ENCODE measurements at places on chromosomes 16 and 17. TPM values are rescaled to one million over a fixed set of nuclear protein-coding genes. Genes with fewer than 3 reads are reported as not detected.

The AFMID gene
- total RNA-seq = 19.2 TPM

The KCNH4 gene
- not detected for total RNA-seq

The POLG2 gene
- total RNA-seq = 4.7 TPM

The SMYD4 gene
- 5.7 TPM for total RNA-seq

The PLEKHH3 gene
- 49.6 TPM for total RNA-seq

The ZFP3 gene
- 1.8 TPM for total RNA-seq

The ATAD5 gene
- 3.8 TPM for total RNA-seq

The XYLT1 gene
- total RNA-seq = 11.0 TPM

The E4F1 gene
- 10.7 TPM for total RNA-seq

The PRSS21 gene
- total RNA-seq = 6.9 TPM

The ZNF23 gene
- 3.9 TPM for total RNA-seq

The AOC3 gene
- total RNA-seq = 5.7 TPM

The CRYM gene
- 5.1 TPM for total RNA-seq

The FSCN2 gene
- 0.76 TPM for total RNA-seq

The SMTNL2 gene
- 0.56 TPM for total RNA-seq

The GAST gene
- total RNA-seq = not detected

The CIBAR2 gene
- total RNA-seq = not detected

The CORO1A gene
- 9.0 TPM for total RNA-seq

The CNTNAP1 gene
- 1.3 TPM for total RNA-seq

The KRT9 gene
- 0.16 TPM for total RNA-seq

The CEP131 gene
- 2.7 TPM for total RNA-seq

The ZNF319 gene
- 5.1 TPM for total RNA-seq

The SLC12A3 gene
- not detected for total RNA-seq

The BAIAP3 gene
- total RNA-seq = 2.0 TPM

The ADAD2 gene
- total RNA-seq = 1.1 TPM

The SLC6A4 gene
- 1.5 TPM for total RNA-seq

The PYY gene
- not detected for total RNA-seq

The NME2 gene
- 683 TPM for total RNA-seq

The SLC26A11 gene
- total RNA-seq = 7.2 TPM

The BAHCC1 gene
- total RNA-seq = 4.2 TPM

The LHX1 gene
- not detected for total RNA-seq

The TNFRSF17 gene
- total RNA-seq = 0.24 TPM

The AGRP gene
- not detected for total RNA-seq

The ETV4 gene
- total RNA-seq = 5.7 TPM

The BEAN1 gene
- total RNA-seq = 0.92 TPM

The NAGS gene
- total RNA-seq = 2.4 TPM

The KRT39 gene
- total RNA-seq = not detected

The KANSL1 gene
- total RNA-seq = 56.2 TPM

The PRAC1 gene
- total RNA-seq = not detected

The TXNDC11 gene
- 18.2 TPM for total RNA-seq

The HYDIN gene
- 0.20 TPM for total RNA-seq

Data from esophagus mucosa (tissue), 1 donor.